ENCODE measurements at places on chromosomes 7 and 10.

- DNase-seq: no peak
These were observed 12.5 kb upstream of the PFKP start for GRCh38 chr10:3054851-3055199.

- no peak for DNase-seq
These were observed 6.0 kb downstream of the PLAU start for GRCh38 chr10:73916761-73917470.

DNA sequence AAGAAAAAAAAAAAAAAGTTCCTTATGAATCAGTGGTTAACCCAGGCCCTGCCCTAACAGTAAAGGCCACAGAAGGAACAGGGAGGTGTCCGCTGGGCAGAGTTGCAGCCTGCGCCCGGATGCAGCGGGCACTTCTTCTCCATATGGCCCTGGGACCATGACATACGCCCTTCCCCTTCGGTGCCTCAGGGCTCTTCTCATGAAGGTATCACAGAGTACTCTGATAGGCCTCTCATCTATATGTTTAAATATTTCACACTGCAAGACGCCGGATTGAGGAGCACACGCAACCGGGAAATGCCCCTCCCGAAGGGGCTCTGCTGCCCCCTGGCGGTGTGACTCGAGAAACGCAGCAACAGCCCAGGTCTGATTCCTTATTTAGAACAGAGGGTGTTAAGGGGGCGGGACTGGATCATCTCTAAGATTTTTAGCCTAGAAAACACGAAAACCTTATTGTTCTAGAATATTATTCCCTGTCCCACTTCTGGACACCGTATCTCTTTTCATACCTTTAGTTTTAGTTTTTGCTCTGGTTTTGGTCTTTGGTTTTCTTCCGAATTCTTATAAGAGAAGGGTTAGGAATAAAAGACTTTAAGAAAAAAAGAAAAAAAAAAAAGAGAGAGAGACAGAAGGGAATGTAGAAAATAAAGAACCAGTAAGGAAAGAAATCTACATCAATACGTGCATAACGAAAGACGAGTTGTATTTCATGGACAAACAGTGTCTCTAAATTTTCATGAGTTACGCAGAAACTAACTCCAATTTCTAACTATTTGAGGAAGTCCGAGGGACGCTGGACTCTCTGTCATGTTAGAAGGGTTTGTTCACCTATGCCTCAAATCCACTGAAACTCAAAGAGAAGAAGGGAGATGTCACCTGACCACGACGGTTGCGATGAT, 12.0 kb downstream of the DAGLB start:
- peak; percentile 63 for DNase-seq

DNA sequence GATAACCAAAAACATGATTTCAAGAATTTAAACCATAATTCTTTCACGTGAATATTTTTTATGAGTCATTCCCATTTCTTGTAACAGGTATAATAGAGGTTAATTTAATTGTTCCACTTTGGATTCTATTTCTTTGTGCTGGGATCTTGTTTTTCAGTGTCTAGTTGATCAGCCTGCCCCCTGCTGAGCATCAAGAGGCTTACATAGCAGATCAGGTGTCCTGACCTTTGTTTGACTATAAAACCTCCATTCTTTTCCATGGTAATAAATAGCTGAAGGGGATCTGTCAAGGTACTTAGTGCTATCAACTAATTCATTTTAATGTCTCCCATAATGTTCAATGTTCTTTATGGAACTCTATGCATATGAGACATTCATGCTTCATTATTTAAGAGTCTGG, 4.9 kb downstream of the COL17A1 start:
- DNase-seq: no peak

DNA sequence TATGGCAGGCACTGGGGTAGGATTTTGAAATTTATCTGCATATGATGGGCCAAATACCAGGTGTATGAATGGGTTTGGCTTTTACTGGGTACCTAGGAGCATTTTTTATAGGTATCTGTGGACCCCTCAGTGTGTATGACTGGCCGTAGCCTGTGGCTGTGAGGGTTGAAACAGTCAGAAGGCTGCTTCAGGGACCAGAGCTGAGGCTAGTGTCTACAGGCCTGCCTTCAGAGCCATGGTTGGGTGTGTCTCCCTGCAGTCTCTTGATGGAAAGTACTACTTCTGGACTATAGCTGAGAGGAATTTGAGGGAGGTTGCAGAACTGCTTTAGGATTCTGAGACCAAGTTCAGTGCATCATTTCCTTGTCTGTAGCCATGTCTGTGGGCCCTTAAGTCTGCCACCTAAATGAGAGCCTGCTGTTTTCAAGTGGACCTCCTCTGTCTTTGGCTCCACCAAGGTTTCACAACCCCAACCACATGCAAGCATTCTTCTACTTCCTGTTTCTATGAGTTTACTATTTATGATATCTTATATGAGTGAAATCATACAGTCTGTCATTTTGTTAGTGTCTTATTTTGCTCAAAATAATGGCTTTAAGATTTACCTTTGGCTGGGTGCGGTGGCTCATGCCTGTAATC, 19.9 kb upstream of the ZNF138 start:
- DNase-seq: no peak

DNA sequence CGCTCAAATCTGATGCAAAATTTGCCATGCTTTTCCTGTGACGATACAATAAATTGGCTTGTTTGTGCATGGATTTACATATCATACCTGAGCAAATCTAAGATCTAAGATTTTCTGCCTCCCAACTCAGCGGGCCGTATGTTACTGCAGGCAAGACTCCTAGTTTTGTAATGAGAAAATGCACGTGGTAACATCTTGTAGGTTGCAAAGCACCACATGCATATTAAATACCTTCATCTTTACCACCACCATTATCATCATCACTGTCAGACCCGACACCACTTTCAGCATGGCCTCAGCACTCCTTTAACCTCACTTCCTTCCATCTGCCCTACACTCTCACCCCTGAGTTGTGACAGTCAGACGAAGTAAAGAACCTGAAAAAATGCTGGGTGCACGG, 202.2 kb downstream of the FRMD4A start:
- no peak for DNase-seq

DNA sequence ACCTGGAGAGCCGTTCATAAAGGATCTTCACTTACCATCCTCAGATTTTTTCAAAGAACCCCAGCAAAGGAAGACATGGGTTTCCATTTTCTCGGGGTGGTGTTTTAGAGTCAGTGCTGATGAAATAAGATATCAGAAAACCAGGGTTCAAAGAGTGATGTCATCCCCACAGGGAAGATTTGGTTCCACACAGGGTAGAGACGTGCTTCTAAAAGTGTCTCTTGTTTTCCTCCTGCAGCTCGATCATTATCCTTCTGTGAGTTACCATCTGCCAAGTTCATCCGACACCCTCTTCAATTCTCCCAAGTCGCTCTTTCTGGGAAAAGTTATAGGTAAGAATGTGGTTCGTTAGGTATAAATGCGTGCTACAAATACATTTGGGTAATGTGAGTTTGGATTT, 323.8 kb upstream of the C7orf33 start:
- DNase-seq: no peak
